ENCODE measurements at places on chromosomes 1 and 21. TPM values are rescaled to one million over a fixed set of nuclear protein-coding genes. Genes with fewer than 3 reads are reported as not detected.

DNA sequence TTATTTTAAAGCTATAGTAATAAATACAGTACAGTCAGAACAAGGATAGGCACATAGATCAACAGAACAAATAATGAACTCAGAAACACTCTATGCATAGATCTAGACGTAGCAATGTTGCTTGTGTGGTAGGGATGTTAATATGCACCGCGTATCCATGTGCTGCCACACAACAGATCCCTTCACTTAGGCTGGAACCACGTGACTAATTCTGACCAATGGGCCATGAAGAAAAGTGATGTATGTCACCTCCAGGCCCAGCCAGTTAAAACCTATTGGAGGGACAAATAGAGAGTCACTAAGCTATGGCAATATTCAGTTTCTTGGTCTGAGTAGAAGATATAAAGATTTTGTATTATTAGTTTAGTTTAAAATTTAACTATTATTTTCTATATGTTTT is 91.4 kb downstream of the ADAMTS1 start:
- DNase-seq: no peak

DNA sequence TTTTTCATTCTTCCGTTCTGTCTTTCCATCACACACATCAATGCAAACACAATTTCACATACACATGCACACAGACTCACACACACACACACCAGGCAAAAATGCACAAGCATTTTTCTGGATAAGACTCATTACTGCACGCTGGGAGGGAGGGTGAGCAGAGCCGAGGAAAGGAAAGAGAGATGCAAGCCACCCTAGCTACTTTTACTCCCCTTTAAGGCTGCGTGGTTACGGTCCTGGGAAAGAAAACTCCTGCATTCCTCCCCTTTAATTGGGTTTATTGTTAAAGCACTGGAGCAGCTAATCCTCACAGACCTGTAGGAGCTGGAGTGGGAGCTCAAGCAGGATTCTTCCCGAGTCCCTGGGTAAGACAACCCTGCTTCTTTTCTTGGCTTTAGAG is at the start of gene CAMK1G:
Gene CAMK1G, plus strand, starts transcription at position 307 of the 400 bp plus-strand sequence. CDS start 11,270 bp downstream, outside the sequence.
- peak; percentile 72 for DNase-seq

Gene CLCA4
- not detected for polyA plus RNA-seq

Gene ARHGAP30
- polyA plus RNA-seq: 1.8 TPM

DNA sequence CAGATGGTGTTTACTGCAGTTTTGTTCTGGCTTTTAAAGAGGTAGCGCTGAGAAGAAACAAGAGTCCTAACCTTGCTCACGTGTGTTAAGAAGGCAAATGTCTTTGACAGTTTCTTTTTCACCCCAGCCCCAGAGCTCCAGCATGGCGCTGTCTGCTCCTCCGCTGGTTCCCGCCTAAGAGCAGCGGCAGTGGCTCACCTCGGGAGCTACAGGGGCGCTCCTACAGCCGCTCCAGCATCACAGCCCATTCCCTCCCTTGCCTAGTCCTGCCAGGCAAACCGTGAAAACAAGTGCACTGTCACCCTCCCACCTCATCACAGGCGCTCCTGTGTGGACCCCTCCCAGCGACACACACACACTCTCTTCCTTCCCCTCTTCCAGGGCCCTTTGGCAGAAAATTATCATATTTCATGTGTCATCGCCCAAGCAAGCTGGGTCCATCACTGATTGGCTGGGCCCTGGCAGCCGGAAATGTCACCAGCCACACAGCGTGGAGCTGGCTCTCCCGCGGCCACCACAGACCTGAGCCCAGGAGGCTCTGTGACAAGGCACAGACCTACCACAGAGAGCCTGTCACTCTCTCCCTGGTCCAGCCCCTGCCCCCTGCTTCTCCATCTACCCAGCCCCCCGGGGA is 1.2 kb upstream of the HIVEP3 start:
- DNase-seq: no peak

GRCh38 chr1:70966018-70966638 is 81.5 kb downstream of the PTGER3 start:
- no peak for DNase-seq

Gene HLCS
- polyA plus RNA-seq: 17.7 TPM

Gene LRRN2
- polyA plus RNA-seq: 12.1 TPM

Gene CPLANE2
- polyA plus RNA-seq: 4.5 TPM

- DNase-seq: no peak
These were observed 68.4 kb upstream of the GJA8 start for GRCh38 chr1:147834181-147834580.

DNA sequence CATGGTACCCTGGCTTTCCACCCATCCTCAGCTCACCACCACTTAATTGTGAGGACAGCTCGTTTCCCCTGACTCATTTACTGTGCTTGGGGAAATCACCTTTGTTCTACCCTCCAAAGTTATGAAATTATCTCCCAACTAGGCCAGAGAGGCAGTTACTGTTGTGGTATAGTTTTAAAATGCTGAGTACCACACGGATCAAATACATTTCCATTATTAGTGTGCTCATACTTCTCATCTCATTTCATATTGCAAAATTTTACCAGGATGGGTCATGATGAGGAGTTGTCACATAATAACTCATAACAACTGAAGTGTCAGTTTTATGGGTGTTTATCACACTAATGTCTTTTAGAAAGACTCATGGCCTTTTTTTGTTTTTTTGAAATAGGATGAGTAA is 9.2 kb upstream of the OR2B11 start:
- no peak for DNase-seq

DNA sequence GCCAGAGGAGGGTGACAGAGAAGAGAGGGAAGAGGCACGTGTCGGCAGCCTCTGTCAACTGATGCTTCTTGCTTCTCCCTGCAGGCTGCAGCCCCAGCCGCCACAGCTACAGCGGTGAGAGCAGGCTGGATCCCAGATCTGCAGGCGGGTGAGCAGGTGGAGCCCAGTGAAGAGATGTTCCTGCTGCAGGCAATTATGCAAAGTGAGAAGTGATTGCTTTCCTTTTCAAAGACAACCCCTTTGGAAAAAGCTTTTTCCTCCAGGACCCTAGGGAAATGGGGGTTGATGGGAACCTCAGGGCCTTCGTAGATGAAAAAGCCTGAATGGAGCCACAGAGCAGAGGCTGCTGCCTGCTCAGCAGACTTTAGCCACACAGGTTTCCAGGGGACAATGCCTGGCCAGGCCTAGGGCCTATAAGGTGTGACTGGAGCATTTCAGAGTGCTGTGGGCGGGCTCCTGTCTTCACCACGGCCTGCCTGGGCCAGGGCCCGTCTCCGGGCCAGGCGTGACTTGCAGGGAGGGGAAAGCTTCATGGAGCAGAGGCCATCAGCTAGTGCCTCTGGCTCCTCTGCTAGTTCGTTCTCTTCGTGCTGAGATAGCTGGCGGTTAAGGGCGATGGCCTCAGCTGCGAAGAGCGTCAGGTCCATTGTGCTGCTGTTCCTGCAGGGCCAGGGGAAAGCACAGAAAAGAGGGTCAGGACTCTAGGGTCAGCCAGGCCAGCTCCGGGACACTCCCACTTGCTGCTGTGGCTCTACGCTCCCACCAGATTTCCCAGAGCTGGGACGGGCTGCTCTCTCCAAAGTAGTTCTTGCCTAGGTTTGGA is 6.9 kb upstream of the KNCN start:
- no peak for DNase-seq

Gene HENMT1
- 9.4 TPM for polyA plus RNA-seq

GRCh38 chr1:85225624-85226380 is 25.0 kb upstream of the SYDE2 start:
- no peak for DNase-seq

Gene CAPZB
- polyA plus RNA-seq: 277 TPM

Gene SLC30A2
- polyA plus RNA-seq: 4.7 TPM

GRCh38 chr1:24975391-24975790 is 45.3 kb upstream of the RUNX3 start:
- no peak for DNase-seq

Gene GBP4
- 9.9 TPM for polyA plus RNA-seq

GRCh38 chr1:36847761-36848160 is 186.6 kb downstream of the GRIK3 start:
- no peak for DNase-seq

Gene GBP7
- 0.17 TPM for polyA plus RNA-seq

Gene RGS13
- polyA plus RNA-seq: not detected

GRCh38 chr1:67724928-67725560 is 40.0 kb downstream of the GADD45A start:
- DNase-seq: no peak

Gene LCE1D
- polyA plus RNA-seq: not detected

DNA sequence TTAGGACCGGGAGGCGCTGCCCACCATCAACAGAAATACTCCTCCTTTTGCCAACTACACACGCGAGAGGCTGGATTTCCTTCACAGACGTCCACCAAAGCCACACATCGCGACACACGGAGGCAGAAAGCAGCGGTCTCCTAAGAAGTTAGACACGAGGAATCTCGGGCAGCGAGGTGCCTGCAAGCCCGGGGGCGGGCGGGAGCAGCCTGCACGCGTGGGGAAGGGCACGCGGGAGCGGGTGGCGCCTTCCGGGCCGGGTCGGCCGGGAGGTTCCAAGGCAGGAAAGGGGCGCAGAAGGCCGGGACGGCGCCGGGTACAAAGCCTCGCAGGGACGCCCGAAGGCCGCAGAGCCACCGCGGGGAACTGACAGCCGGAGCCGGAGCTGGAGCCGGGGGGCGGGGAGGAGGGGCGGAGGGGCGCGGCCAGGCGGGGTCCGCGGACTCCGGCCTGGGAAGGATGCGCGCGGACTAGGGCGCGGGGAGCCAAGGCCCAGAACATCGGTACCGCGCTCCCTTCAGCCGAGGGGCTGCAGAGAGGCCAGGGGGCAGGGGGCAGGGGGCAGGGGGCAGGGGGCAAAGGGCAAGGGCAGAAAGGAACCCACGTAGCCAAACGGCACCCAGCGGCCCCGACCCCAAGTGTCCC is 722 bp downstream of the NPHP4 start:
- DNase-seq: peak; percentile 38

Gene OR2L3
- polyA plus RNA-seq: not detected

DNA sequence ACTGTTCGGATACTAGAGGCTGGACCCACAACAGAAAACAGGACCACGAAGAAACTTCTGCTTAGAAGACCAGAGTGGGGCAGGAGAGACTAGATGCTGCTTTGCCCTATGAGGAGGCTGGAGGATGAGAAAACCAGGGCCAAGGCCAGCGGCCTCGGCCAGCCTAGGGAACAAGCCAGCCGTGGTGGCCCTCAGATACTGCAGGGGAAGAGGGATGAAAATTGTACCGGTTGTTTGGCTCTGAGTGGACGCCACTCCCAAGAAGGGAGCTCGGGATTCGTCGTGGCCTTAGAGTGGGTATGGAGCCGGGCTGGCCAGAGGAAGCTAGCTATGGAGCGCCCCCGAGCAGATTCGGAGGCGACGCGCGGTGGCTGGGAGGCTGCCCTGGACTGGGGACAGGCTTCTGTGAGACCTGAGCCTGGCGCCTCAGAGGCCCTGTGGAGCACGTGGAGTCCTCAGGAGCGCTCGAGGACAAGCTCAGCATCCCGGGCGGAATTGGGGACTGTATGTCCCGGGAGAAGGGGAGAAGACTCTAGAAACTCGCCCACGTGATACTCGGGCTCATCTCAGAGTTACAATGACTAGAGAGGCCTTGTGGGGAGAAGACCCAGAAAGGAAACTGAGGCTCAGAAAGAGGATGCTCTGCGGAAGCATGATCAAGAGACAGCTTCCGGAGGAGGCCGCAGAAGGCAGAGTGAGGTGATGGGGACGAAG is 2.8 kb downstream of the PRRX1 start:
- DNase-seq: no peak

DNA sequence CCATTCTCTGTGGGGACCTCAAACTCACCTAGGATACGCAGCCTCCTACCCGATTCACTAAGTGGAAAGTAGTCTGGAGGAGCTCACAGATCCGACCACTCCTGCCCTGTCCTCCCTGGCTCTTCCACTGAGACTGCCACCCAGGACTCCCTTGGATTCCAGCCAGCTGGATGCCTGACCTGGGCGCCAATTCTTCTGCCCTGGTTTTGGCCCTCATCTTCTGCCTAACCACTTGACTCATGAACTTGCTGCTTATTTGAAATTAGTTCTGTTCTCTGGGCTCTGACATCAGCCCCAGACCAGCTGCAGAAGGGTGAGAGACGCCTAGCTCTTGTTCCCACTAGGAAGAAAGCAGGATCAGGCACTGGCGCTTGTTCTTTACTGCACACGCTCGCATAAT is 48.9 kb downstream of the SLC35D1 start:
- DNase-seq: no peak

GRCh38 chr1:198678901-198679329 is 40.1 kb downstream of the PTPRC start:
- DNase-seq: no peak

Gene UBE2U
- not detected for polyA plus RNA-seq

Data from right renal pelvis (tissue), 4 donors.